ENCODE measurements at places on chromosomes 5 and 9. TPM values are rescaled to one million over a fixed set of nuclear protein-coding genes. Genes with fewer than 3 reads are reported as not detected.

DNA sequence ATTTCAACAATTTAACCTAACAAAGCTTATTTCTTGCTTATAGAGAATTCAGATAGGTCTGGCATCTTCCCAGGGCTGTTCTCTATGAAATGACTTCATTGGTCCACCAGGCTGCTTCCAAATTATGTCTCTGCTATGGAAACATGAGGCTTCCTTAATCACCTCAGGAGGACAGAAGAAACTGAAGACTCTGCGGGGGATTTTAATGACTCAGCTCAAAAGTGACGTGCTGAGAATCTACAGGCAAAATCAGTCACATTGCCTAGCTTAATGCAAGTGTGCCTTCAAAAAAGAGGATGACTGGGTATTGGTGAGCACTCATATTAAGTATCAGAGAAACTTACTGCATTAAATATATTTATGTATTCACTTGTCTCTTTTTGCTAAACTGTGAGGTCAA lies 315.5 kb upstream of the RGMB start:
- no peaks in the 10 kb centered on the region for H3K27me3 ChIP-seq
- H3K27ac ChIP-seq, result no peak overlapping the region
- DNase-seq, result no peak
- no peaks in the 10 kb centered on the region for H3K4me1 ChIP-seq
- no peak overlapping the region for H3K4me3 ChIP-seq

- H3K36me3 ChIP-seq, result no peaks in the 10 kb centered on the region
- H3K27me3 ChIP-seq, result no peaks in the 10 kb centered on the region
- no peaks in the 10 kb centered on the region for H3K4me1 ChIP-seq
- no peak for DNase-seq
These were observed 33.6 kb upstream of the ERBIN start for GRCh38 chr5:65892801-65893200.

- H3K27ac ChIP-seq, result no peak overlapping the region
- H3K27me3 ChIP-seq, result no peaks in the 10 kb centered on the region
- DNase-seq, result no peak
- no peaks in the 10 kb centered on the region for H3K4me1 ChIP-seq
These were observed 250.7 kb downstream of the GABRB2 start for GRCh38 chr5:161295721-161296250.

DNA sequence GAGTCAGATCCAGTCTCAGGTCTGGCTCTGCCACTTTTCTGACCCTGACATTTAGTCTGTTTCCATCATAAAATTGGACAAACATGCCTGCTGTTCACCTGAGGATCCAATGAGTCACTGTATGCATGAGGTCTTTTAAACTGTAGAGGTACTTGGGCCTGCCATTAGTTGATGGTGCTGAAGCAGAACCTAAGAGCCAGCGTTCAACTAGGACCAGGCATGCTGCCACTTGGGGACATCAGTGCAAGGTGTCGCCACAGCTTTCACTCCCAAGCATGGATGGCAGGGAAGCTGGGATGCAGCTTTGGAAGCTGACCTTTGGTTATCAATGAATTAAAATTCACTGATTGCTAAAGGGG lies 37.1 kb downstream of the NEUROG1 start:
- no peaks in the 10 kb centered on the region for H3K27me3 ChIP-seq
- no peak overlapping the region for H3K4me3 ChIP-seq
- H3K27ac ChIP-seq, result no peak overlapping the region
- H3K36me3 ChIP-seq, result no peaks in the 10 kb centered on the region
- no peaks in the 10 kb centered on the region for H3K4me1 ChIP-seq

GRCh38 chr5:98975223-98975622 lies 46.4 kb upstream of the CHD1 start:
- no peak overlapping the region for H3K27ac ChIP-seq
- H3K36me3 ChIP-seq, result no peaks in the 10 kb centered on the region
- no peaks in the 10 kb centered on the region for H3K4me1 ChIP-seq
- no peak overlapping the region for H3K4me3 ChIP-seq
- DNase-seq, result no peak

Gene CAVIN4
- 1.3 TPM for total RNA-seq

Gene C5orf52
- not detected for total RNA-seq

DNA sequence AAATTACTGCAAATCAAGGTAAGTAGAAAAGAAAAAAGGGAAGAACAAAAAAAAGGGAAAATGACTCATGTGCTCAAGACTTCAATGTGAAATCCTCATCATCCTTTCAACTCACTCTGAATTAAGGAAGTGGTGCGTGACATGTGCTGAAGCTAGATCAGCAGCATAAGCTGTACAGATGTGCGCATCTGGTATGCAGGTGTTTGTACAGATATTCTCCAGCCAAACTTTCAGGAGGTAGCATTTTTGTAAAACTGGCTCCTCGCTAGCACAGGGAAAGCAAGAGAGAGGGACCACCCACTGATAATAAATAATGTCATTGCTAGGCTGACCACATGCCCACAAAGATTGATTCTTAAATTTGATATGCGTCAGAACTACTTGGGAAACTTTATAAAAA lies 253.9 kb upstream of the RGMB start:
- H3K27ac ChIP-seq, result no peak overlapping the region
- no peak for DNase-seq
- no peaks in the 10 kb centered on the region for H3K4me1 ChIP-seq
- H3K36me3 ChIP-seq, result no peaks in the 10 kb centered on the region

- H3K4me3 ChIP-seq, result no peak overlapping the region
- H3K27me3 ChIP-seq, result peaks cover 3% of the 10 kb centered on the region
- H3K27ac ChIP-seq, result no peak overlapping the region
- no peak for DNase-seq
- H3K36me3 ChIP-seq, result no peaks in the 10 kb centered on the region
- no peaks in the 10 kb centered on the region for H3K4me1 ChIP-seq
These were observed 95.5 kb upstream of the TAF11L2 start for GRCh38 chr5:17402289-17403121.

Gene EIF4EBP3
- total RNA-seq, result 5.4 TPM

Gene ACSL6
- 2.3 TPM for total RNA-seq

- H3K27me3 ChIP-seq, result no peaks in the 10 kb centered on the region
- H3K27ac ChIP-seq, result no peak overlapping the region
- H3K4me3 ChIP-seq, result no peak overlapping the region
- no peaks in the 10 kb centered on the region for H3K36me3 ChIP-seq
- no peak for DNase-seq
- H3K4me1 ChIP-seq, result no peaks in the 10 kb centered on the region
These were observed 15.5 kb downstream of the SLC22A4 start for GRCh38 chr5:132309679-132310078.

Gene DNAJA1
- total RNA-seq, result 89.8 TPM

DNA sequence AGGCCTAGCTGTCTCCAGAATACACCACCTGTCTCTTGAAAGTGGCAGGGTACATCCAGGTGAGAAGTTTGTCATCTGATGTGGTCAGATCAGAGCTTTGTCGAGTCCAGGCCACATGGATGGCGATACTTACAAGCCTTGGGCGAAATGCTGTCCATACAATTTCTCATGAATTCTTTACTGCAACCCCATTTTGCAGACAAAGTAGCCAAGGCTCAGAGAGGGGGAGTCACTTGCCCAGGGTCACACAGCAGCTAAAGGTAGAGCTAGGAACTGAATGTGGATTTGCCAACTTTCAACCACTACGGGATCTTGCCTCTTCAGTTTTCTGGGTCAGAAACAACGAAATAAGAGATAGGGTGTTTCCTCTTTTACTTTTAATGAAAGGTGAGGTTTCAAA lies 35.2 kb downstream of the CRB2 start:
- no peaks in the 10 kb centered on the region for H3K27me3 ChIP-seq
- DNase-seq, result no peak
- H3K36me3 ChIP-seq, result no peaks in the 10 kb centered on the region
- no peak overlapping the region for H3K4me3 ChIP-seq
- H3K4me1 ChIP-seq, result no peaks in the 10 kb centered on the region

- no peak for DNase-seq
- no peaks in the 10 kb centered on the region for H3K36me3 ChIP-seq
- H3K27ac ChIP-seq, result no peak overlapping the region
- no peaks in the 10 kb centered on the region for H3K27me3 ChIP-seq
- H3K4me3 ChIP-seq, result no peak overlapping the region
These were observed 101.4 kb upstream of the MSX2 start for GRCh38 chr5:174623018-174623417.

Gene TEX48
- not detected for total RNA-seq

GRCh38 chr5:37044120-37044519 lies 167.6 kb downstream of the NIPBL start:
- no peak overlapping the region for H3K4me3 ChIP-seq
- no peak for DNase-seq
- no peaks in the 10 kb centered on the region for H3K27me3 ChIP-seq
